ENCODE measurements at places on chromosomes 6 and 20.

DNA sequence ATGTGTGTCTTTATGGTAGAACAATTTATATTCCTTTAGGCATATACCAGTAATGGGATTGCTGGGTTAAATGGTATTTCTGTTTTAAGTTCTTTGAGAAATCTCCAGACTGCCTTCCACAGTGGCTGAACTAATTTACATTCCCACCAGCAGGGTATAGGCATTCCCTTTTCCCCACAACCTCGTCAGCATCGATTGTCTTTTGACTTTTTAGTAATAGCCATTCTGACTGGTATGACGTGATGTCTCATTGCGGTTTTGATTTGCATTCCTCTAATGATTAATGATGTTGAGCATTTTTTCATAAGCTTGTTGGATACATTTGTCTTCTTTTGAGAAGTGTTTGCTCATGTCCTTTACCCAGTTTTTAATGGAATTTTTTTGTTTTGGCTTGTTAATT is 5.3 kb upstream of the TASP1 start:
- H3K4me3 ChIP-seq = no peak overlapping the region
- peak; percentile 55 for DNase-seq
- H3K36me3 ChIP-seq = no peaks in the 10 kb centered on the region
- no peak overlapping the region for H3K27ac ChIP-seq

- H3K4me1 ChIP-seq = peaks cover 39% of the 10 kb centered on the region
- DNase-seq = peak; percentile 46
- H3K36me3 ChIP-seq = no peaks in the 10 kb centered on the region
Observed at GRCh38 chr6:107266563-107266962, 151.2 kb upstream of the BEND3 start.

DNA sequence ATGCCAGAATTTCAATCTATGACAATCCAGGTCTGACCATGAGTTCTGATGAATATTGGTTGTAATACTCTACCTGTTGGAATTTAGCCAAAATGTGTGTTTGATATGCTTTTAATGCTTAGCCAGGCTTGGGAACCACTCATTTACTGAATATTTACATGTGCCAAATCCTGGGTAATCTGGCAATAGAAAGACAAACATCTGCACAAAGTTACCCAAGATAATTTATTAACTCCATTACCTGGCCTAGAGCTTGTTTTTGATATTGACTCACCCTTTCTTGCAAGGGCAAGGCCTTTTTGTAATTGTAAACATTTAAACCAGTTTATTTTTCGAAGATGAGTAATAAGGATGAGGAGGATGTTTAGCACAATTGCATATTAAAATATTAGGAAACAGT is 13.5 kb upstream of the CD2AP start:
- H3K4me1 ChIP-seq = peaks cover 24% of the 10 kb centered on the region
- no peaks in the 10 kb centered on the region for H3K36me3 ChIP-seq

GRCh38 chr6:140354296-140354695 is 979.8 kb upstream of the CITED2 start:
- H3K36me3 ChIP-seq = no peaks in the 10 kb centered on the region
- H3K27me3 ChIP-seq = no peaks in the 10 kb centered on the region
- DNase-seq = no peak
- H3K27ac ChIP-seq = no peak overlapping the region
- no peak overlapping the region for H3K4me3 ChIP-seq

GRCh38 chr20:1664911-1665310 is 7.3 kb upstream of the SIRPG start:
- H3K27me3 ChIP-seq = no peaks in the 10 kb centered on the region
- H3K4me3 ChIP-seq = no peak overlapping the region
- H3K27ac ChIP-seq = no peak overlapping the region

DNA sequence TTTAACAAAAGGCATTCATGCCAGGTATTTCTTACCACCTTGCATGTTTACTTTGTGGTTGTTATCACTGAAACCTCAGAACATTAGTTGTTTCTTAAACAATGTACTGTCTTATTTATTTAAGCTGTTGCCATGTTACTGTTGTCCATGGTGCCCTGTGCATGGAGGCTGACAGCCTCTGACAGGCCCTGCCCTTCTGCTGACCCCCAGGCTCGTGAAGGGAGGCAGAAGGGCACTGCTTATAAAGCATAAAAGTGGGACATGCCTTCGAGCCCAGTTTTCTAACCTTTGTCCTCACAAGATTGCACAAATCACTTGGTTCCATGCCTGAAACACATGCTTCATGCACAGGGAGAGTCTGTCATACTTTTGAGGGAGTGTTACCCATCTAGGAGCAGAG is 46.7 kb upstream of the CLIC5 start:
- no peak overlapping the region for H3K27ac ChIP-seq
- H3K4me1 ChIP-seq = no peaks in the 10 kb centered on the region
- H3K36me3 ChIP-seq = no peaks in the 10 kb centered on the region
- H3K4me3 ChIP-seq = no peak overlapping the region

DNA sequence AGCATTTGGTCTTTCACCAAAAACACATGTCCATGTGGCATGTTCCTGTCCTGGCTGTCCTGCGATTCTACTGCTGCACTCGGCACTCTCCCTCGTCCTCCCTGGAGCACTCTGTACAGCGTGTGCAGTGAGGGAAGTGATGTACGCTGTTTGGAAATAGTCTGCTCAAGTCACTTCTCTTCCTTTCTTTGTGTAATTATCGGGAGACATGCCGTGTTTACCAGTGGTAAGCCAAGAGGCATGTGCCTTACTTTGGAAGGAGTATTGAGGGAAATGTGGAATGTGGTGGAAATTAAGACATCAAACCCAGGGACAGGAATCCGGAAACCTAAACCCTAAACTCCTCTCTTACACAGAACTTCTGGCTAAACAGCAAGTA is 268.5 kb upstream of the FOXQ1 start:
- no peaks in the 10 kb centered on the region for H3K4me1 ChIP-seq
- H3K36me3 ChIP-seq = no peaks in the 10 kb centered on the region
- H3K27ac ChIP-seq = no peak overlapping the region
- no peak overlapping the region for H3K4me3 ChIP-seq
- no peak for DNase-seq
- no peaks in the 10 kb centered on the region for H3K27me3 ChIP-seq

DNA sequence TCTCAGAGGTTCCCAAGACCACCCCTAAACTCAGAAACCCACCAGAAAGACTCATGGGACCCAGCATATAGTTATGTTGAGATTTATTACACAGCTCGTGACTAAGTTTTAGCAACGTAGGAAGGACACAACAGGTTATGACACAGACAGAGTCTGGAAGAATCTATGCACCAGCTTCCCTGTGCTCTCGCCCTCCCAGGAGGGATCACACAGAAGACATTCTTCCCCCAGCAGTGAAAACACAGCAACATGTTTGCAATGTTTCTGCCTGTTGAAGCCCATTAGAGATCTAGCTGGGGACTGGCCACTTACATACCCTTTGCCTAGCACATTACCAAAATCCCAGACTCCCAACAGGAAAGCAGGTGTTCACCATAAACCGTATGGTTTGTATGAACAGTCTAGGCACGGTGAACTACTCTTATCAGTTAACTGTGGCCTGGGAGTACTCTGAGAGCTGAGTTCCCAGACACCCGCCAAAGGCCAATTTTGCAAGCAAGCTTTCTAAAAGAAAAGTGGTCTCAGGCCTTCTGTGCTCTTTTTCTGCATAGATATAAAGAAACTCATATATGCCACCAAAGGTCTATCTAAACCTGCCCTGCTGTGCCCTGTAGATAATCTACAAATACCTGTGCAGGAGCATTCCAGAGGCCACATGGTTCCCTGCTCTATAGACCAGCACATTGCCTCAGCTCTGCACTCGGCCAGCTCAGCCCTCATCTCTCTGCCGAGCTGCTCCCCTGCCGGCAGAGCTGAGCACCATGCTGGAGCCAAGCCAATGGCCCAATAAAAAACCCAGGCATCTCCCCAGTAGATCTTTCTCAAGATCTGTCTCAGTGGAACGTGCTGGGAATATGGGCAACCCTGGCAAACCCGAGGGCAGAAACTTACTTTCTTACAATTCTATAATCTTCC is 69.6 kb upstream of the SMIM28 start:
- DNase-seq = no peak
- no peak overlapping the region for H3K4me3 ChIP-seq
- H3K36me3 ChIP-seq = no peaks in the 10 kb centered on the region
- H3K4me1 ChIP-seq = no peaks in the 10 kb centered on the region
- no peaks in the 10 kb centered on the region for H3K27me3 ChIP-seq
- no peak overlapping the region for H3K27ac ChIP-seq

All from Karpas-422 (cell line).